SJCRH30 (cell line): ENCODE measurements at places on chromosomes 12 and 14. TPM values are rescaled to one million over a fixed set of nuclear protein-coding genes. Genes with fewer than 3 reads are reported as not detected.

Gene MYF5
- total RNA-seq, result not detected in 2 replicates

Gene KRT7
- 1.5 and 2.8 TPM in 2 replicates for total RNA-seq

Gene SRGAP1
- total RNA-seq, result 6.2 and 6.7 TPM in 2 replicates

Gene SLCO1A2
- 0.23 and 0.32 TPM in 2 replicates for total RNA-seq

Gene MUCL1
- total RNA-seq, result not detected in 2 replicates

Gene ASCL1
- not detected in 2 replicates for total RNA-seq

Gene SERPINA1
- total RNA-seq, result 0.08 TPM in 1 of 2 replicates, not detected in the other

Gene OR10G3
- total RNA-seq, result not detected in 2 replicates

Gene KLRB1
- total RNA-seq, result not detected in 2 replicates

Gene FOXN4
- total RNA-seq, result not detected in 2 replicates

Gene SLC17A8
- total RNA-seq, result 0.08 TPM in 1 of 2 replicates, not detected in the other

Gene HRK
- total RNA-seq, result 0.04 TPM in 1 of 2 replicates, not detected in the other

Gene CACNA2D4
- total RNA-seq, result 2.7 and 3.6 TPM in 2 replicates

Gene CLEC2A
- total RNA-seq, result not detected in 2 replicates

Gene NEDD1
- total RNA-seq, result 44.8 and 54.1 TPM in 2 replicates

Gene PIK3C2G
- 0.04 TPM in 1 of 2 replicates, not detected in the other for total RNA-seq

Gene TIGAR
- total RNA-seq, result 18.7 and 21.2 TPM in 2 replicates

Gene PRH2
- not detected in 2 replicates for total RNA-seq
